ENCODE measurements at places on chromosomes 16 and 17.

GRCh38 chr17:80781211-80781610 lies 210.4 kb upstream of the CHMP6 start:
- DNase-seq = no peak

DNA sequence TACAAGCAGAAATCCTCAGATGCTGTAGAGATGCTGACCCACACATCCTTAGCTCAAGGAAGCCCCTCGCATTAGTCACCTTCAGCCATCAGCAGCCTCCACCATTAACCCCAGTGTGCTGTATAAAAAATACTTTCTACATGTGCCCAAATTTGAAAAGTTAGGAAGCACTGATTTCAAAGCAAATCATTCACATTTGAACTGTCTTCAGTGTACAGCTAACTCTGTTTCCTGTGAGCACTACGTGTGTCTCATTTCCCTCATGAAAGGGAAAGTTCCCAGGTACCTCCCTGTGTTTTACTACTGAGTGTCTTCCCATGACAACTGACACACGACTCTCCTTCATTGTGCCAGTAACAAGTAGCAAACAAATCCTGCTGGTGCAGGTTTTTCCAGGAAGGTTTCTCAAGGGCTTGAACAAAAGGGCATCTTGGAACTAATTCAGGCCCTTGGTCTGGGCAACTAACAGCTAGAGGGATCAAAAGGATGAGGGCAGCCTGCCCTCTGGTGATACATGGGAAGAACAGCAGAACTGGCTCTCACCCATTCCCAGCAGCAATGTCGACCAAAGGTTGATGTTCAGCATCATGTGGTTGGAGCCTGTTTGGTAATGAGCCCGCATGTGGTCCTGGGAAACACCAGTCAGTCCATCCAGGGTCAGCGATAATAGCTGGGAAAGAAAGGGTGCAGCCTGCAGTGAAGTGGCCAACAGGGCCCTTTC lies 4.0 kb downstream of the SLC35B1 start:
- DNase-seq = peak; percentile 12

- no peak for DNase-seq
These were observed 76.3 kb downstream of the MGAT5B start for GRCh38 chr17:76944477-76944876.

DNA sequence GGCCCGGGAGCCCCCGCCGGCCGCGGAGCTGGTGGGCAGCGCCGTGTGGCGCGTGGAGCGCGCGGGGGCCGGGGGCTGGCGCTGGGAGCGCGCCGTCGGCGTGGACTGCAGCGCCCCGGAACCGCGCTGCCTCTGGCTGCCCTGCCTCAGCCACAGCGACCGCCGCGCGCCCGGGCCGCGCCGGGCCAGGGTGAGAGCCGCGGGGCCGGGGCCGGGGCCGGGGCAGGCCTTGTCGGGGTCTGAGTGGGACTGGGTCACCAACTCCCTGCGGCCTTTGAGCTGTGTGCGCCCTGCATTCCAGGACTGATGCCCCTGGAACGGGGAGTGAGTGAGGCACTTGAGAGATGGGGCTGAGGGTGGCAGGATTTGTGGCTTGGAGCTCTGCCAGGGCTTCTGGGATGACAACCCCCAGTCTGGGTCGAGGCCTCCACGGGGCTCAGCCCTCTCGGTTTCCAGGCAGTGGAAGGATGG lies 25.7 kb downstream of the ARHGAP23 start:
- DNase-seq = no peak

GRCh38 chr16:243348-243747 lies 8.7 kb downstream of the FAM234A start:
- DNase-seq = no peak

DNA sequence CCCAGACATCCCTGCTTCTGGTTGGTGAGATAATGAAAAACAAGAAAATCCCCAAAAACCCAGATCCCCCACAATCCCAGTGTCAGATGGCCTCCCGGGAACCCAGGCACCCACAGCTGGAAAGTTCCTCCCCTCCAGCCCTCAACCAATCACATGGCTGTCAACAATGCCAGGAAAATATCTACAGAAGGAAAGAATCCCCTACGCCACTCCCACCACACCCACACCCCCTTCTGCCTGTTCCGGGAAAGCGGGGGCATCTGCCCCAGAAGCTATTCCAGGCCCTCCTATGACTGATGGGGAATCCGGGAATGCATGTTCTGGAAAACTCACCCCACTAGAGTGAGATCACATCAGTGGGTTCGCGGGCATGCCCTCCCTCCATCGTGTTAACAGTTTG lies 1.8 kb downstream of the TMEM95 start:
- DNase-seq = no peak

- no peak for DNase-seq
These were observed 1.4 kb upstream of the CHST4 start for GRCh38 chr16:71524566-71525553.

DNA sequence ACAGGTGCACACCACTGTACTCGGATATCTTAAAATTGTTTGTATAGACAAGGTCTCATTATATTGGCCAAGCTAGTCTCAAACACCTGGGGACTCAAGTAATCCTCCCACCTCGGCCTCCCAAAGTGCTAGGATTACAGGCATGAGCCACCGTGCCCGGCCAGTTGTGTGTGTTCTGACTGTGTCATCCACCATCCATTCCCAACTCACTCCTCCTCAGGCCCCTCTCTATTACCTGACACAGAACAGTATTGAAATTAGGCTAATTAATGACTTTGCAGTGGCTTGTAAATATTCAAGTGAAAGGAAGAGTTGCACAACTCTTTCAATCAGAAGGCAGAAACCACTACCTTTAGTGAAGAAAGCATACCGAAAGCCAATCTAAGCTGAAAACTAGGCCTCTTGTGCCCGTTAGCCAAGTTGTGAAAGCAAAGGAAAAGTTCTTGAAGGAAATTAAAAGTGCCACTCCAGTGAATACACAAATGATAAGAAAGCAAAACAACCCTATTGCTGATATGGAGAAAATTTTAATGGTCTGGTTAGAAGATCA lies 28.7 kb downstream of the GOSR1 start:
- no peak for DNase-seq

- DNase-seq = no peak
These were observed 88.8 kb downstream of the MGAT5B start for GRCh38 chr17:76956846-76957540.

DNA sequence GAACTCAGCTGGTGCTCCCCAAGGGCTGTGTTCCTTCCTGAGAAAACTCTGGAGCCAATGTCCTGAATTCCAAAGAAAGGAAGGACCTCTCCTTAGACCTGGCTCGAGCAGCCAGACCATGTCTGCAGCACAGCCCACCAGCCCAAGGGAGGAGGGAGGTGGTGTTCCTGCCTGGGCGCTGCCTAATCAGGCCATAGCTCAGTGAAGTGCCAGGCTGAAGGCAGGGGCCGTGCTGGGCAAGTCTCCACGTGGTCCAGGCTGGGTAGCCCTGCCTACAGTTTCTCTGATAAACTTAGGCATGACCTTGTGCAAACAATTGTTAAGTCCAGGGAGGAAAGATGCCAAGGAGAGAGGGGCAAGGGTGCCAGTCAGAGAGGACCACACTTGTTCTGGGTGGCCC lies 76.8 kb downstream of the MPRIP start:
- no peak for DNase-seq

DNA sequence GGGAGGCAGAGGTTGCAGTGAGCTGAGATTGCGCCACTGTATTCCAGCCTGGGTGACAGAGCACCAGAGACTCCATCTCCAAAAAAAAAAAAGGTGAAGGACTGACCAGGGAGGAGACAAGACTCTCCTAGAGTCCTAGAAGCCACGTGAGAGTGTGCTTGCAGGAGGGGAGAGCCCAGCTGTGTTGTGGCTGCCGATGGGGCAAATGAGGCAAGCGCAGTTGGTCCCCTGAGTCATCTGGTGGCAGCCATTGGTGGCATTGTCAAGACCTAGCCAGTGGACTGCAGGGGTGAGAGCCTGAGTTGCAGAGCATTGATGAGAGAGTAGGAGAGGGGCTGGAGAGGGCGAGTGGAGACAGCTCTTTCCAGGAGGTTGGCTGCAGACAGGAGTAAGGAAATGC lies 278.0 kb downstream of the SNX29 start:
- DNase-seq = no peak

- DNase-seq = no peak
These were observed 2.8 kb downstream of the HAS3 start for GRCh38 chr16:69108064-69108904.

- DNase-seq = no peak
These were observed at the start of gene CSHL1 for GRCh38 chr17:63911041-63911635. TSS of gene CSHL1 (minus strand) at chr17:63911258. CDS start at chr17:63911196, 62 bp downstream.

- no peak for DNase-seq
These were observed 390 bp downstream of the FOXL1 start for GRCh38 chr16:86578611-86579267.

GRCh38 chr17:45228763-45229539 lies 7.3 kb downstream of the FMNL1 start:
- no peak for DNase-seq

GRCh38 chr16:10647721-10648296 lies 46.9 kb downstream of the TEKT5 start:
- DNase-seq = no peak

- DNase-seq = no peak
These were observed 14.3 kb downstream of the SGCA start for GRCh38 chr17:50180111-50180510.

DNA sequence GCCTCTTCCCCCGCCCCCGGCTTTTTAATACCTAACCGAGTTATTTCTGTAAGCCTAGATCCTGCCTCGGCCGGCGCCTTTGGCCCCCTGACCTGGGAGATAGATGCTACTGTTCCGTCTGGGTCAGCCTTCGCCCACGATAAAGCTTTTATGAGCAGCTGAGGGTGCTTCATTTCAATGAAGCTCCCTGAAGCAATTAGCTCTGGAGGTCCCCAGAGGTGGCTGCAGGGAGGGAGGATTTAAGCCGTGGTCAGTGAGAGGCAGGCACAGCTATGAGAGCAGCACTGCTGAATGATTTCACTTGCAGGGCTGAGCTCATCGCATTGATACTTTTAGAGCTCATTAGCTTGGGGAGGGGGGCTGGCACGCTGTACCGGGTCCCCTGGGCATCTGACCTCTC lies 89.4 kb downstream of the RPA1 start:
- DNase-seq = no peak

GRCh38 chr17:79500745-79501618 lies 109.9 kb downstream of the RBFOX3 start:
- DNase-seq = no peak

DNA sequence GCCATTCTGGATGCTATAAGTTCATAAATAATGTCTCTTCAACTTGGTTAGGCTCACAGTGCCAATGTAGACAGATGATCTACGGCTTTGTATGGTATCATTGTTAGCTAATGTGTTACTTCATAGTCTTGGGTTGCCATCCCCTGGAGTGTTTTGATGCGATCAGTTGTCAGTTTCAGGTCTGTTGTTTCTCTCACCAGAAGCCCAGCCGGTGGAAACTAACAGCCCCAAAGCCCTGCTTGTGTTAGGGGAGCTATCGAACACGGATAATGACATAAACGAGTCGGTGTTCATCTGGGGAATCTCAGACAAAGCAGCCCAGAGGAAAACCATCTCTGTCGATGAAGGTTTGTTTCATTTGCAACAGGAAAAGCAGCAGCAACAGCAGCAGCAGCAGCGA lies 107.4 kb upstream of the ANKFN1 start:
- DNase-seq = no peak

Measured in HAP-1 (cell line).